Activated CD8-positive, alpha-beta T cell treated with anti-CD3 and anti-CD28 coated beads, Interleukin-2, amount 10 ng/mL, durations not matched to agents 7 days and 5 days (primary cell): ENCODE measurements at places on chromosomes 12 and 14. TPM values are rescaled to one million over a fixed set of nuclear protein-coding genes. Genes with fewer than 3 reads are reported as not detected.

Gene PCNX1
- total RNA-seq = 67.8 TPM

Gene PRH2
- total RNA-seq = not detected

Gene CLEC4A
- total RNA-seq = 0.34 TPM

Gene PTCSC3
- not detected for total RNA-seq

Gene BATF
- total RNA-seq = 41.3 TPM

Gene ACOT2
- total RNA-seq = 10.9 TPM

Gene ESPL1
- 126 TPM for total RNA-seq

Gene LRIG3
- not detected for total RNA-seq

Gene ANO4
- total RNA-seq = not detected

Gene OAS3
- total RNA-seq = 202 TPM

Gene LRRC10
- not detected for total RNA-seq

Gene PLD4
- total RNA-seq = not detected

Gene CD69
- total RNA-seq = 116 TPM

Gene ART4
- not detected for total RNA-seq

Gene RNF41
- 27.9 TPM for total RNA-seq

Gene FAM181A
- not detected for total RNA-seq

Gene KRT77
- total RNA-seq = not detected

Gene NINJ2
- total RNA-seq = 8.0 TPM

Gene RNASE3
- total RNA-seq = not detected

DNA sequence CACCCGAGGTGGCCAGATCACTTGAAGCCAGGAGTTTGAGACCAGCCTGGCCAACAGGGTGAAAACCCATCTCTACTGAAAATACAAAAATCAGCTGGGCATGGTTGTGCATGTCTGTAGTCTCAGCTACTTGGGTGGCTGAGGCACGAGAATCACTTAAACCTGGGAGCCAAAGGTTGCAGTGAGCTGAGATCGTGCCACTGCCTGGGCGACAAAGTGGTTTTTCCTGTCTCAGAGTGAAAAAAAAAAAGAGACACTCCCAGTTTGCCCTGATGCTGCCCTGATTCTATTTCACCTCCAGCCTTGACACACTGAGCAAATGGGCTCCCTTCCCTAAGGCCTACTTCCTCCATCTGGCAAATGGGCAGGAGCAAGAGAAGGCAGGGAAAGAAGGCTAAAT lies 28.5 kb upstream of the PLEK2 start:
- DNase-seq = no peak

GRCh38 chr12:20262119-20262518 lies 106.2 kb upstream of the PDE3A start:
- DNase-seq = no peak

DNA sequence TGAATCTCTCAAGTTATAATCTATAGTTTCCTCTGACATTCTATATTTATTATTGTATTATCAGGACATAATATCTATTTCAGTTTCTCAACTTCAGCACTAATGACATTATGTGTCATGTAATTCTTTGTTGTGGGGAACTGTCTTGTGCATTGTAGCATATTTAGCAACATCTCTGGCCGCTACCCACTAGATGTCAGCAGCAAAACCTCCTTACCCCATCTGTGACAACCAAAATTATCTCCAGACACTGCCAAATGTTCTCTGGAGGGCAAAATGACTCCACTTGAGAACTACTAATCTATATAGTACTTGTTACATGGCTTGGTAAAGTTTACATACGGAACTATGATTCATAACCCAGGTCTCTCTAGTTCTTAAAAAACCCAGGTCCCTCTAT lies 110.2 kb downstream of the RASSF9 start:
- DNase-seq = no peak

GRCh38 chr14:105261781-105262180 lies 13.4 kb downstream of the BTBD6 start:
- no peak for DNase-seq

- DNase-seq = no peak
Measured at GRCh38 chr12:83390186-83390585, 703.5 kb downstream of the TMTC2 start.

- DNase-seq = no peak
Measured at GRCh38 chr12:89513544-89513943, 11.1 kb downstream of the GALNT4 start.

DNA sequence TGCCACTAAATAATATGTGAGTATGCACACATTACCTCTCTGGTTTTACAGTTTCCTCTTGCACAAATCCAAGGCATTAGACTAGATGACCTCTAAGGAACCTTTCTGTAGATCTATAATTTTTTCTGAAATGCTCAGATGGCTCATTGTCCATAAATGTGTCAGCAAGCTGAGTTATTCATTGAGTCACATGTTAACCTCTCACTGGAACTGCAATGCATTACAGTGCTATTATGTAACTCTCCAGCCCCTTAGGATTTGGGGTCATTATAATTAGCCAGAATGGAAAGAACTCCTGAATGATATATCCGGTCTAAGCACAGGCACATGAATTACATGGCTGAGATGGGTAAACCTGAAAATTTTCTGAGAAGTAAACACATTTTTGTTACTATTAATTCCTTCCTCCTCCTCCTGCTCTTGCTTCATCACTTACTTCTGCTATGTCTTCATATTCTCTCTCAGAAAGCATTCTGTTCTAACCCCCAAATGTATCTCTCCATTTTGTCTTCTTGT lies 20.3 kb upstream of the DRAM1 start:
- DNase-seq = no peak

GRCh38 chr12:80802652-80803400 lies 86.1 kb downstream of the MYF5 start:
- no peak for DNase-seq

- DNase-seq = no peak
Measured at GRCh38 chr12:104220931-104221330, 5.4 kb downstream of the TXNRD1 start.

DNA sequence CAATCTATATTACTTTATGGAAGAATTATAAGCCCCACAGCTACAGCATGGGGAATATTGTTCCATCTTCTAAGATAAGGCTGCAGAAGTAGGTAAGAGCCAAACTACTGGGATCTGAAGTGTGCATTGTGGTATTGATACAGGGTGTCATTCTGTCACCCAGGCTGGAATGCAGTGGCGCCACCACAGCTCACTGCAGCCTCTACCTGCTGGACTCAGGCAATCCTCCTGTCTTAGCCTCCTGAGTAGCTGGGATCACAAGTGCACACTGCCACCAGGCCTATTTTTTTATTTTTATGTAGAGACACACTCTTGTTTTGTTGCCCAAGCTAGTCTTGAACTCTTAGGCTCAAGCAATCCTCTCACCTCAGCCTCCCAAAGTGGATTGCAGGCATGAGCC lies 21.3 kb upstream of the DIP2B start:
- DNase-seq = no peak

GRCh38 chr12:39505023-39505422 lies 62.1 kb upstream of the KIF21A start:
- no peak for DNase-seq

GRCh38 chr12:27178723-27179399 lies 65.2 kb upstream of the STK38L start:
- DNase-seq = no peak

DNA sequence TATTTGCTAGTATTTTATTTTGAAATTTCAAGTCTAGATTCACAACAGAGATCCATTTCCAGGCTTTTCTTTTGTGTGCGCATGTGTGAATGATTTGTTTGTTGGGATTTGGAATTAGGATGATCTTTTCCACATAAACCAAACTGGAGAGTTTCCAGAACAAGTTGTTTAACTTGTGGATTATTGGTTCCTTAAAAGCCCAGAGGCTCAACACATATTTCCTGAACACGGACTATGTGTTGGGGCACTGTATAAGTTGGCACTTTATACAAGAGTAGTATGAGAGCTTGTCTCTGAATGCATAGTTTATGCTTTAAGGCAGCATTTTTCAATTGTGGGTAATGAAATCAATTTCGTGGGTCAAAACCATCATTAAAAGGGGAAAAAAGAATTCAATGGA lies 67.3 kb upstream of the FUT8 start:
- no peak for DNase-seq

DNA sequence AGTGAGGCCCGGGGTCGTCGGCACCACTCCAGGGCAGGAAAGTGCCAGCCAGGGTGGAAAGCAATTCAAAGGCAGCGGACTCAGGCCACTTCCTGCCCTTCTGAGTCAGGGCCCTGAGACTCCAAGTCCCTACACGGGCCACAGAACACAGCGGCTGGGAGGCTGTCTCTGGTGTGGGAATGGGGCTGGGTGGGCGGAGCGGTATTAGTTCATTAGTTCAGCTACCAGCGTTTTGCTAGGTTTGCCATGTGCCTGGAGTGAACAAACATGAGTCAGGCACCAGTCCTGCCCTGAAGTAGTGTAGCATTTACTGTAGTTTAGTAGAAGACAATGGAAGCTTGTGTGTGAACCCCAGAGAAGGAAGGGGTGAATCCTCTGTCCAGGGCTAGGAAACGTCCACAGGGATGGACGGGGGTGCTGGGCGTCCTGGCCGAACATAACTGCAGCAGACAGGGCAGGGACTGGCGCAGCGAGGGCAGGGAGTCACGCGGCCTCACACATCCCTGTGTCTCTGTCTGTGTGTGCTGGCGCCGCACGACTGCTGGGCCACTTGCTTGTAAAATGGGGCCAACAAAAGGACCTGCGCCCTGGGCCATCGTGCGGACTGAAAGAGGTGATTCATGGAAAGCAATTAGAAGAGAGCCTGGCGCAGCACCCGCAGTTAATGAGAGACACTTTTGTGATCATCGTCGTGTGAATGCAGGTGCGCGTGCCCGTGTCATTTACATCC lies 186.4 kb upstream of the PRMT8 start:
- DNase-seq = no peak

GRCh38 chr12:67456431-67456901 lies 187.3 kb downstream of the CAND1 start:
- no peak for DNase-seq

DNA sequence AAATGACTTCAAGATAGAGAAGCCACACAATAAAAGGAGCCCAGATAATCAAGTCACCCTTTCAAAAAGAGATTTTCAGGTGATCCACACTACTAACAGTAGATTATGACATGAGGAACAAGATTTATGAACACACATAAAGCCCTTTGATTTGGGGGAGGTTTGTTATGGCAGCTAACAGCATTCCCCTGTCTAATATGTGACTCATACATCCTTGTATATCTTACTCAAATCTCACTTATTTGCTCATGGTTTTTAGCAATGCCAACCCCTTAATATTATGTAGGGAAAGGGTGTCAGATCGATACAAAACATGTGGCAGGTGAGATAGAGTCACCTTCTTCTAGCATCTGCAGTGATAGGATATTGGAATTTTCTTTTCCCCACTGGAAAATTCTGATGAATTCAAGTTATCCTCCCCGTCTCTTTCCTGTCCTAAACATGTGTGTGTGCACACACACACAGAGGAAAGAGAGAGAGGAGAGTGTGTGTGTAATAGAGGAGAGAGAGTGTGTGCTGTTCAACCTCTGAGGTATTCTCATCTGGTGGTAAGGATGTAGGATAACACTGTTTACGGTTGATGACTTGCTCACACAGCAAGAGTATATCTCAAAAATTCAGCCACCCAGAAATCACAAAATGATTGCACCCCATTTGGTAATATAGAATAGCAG lies 319.9 kb downstream of the KCNC2 start:
- DNase-seq = no peak

DNA sequence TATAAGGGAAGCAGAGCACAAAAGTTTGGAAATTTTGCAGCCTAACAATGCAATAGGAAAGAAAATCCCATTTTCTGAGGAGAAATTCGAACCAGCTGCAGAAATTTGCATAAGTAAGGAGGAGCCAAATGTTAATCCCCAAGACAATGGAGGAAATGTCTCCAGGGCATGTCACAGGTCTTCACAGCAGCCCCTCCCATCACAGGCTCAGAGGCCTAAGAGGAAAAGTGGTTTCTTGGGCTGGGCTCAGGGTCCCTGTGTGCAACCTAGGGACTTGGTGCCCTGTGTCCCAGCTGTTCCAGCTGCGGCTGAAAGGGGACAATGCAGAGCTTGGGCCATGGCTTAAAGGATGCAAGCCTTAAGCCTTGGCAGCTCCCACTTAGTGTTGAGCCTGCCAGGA lies 190.0 kb downstream of the MDGA2 start:
- DNase-seq = no peak

GRCh38 chr14:92967346-92967926 lies 44.5 kb downstream of the CHGA start:
- DNase-seq = no peak

DNA sequence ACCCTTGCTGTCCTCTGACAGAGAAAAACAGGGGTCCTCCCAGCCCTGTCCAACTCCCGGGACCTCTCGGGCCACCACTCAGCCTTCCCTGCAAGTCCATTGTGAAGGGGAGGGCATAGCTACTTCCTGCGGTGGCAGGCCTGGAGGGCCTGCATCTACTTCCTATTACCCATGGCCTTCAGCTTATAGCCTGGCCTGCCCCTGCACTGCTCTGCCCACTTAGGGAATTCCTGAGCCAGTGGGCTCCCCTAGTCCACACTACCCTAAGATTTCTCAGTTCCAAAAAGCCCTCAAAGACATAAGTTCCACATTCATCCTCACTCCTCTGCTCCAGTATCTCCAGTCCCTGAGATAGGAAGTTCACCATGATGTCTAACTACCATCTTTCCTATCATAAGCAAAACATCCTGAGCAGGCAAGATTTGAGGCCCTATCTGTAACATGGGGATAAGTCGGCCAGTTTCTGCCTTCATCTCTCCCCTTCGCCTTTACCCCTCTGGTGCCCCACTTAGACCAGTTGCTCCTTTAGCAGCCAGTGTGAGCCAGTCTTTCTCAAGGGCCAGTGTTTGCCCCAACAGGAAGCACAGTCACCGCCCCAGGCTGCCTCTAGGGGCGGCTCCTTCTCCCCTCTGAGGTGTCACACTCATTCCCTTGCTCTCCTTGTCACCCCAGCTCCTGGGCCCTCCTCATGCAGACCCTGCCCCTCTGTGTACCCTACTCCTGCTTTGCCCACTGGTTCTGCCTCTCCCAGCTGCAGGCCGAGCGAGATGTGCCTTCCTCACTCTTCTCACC lies 10.9 kb downstream of the HDAC7 start:
- peak; percentile 77 for DNase-seq

- DNase-seq = no peak
Measured at GRCh38 chr14:106442857-106443256, 916.5 kb downstream of the TMEM121 start.

- DNase-seq = no peak
Measured at GRCh38 chr12:85600841-85601240, 235.4 kb downstream of the RASSF9 start.

GRCh38 chr12:101068402-101068801 lies 141.6 kb downstream of the SLC5A8 start:
- DNase-seq = no peak

GRCh38 chr12:50927766-50928224 lies 24.5 kb upstream of the HIGD1C start:
- no peak for DNase-seq

GRCh38 chr12:76020731-76021672 lies 10.6 kb downstream of the PHLDA1 start:
- peak; percentile 85 for DNase-seq

GRCh38 chr14:24988760-24989159 lies 61.2 kb downstream of the STXBP6 start:
- DNase-seq = no peak

GRCh38 chr12:67477681-67478265 lies 170.8 kb upstream of the DYRK2 start:
- no peak for DNase-seq

GRCh38 chr12:49061157-49061650 lies 610 bp upstream of the KMT2D start:
- no peak for DNase-seq

- no peak for DNase-seq
Measured at GRCh38 chr12:31371256-31371620, 45.3 kb upstream of the SINHCAF start.

GRCh38 chr12:27934276-27934675 lies 38.3 kb downstream of the PTHLH start:
- DNase-seq = no peak
